CD4-positive, alpha-beta T cell treated with Interleukin-12 subunit alpha and Interleukin-12 subunit beta, for 1 hour (primary cell): ENCODE measurements at places on chromosomes 16 and 17.
A peak's percentile ranks its signal among the peaks of the same experiment; 100 is the strongest.

GRCh38 chr16:57826052-57826451 is 23.8 kb upstream of the KIFC3 start:
- no peak for DNase-seq

GRCh38 chr17:35804658-35805192 is 4.6 kb upstream of the TAF15 start:
- peak; percentile 79 for DNase-seq

GRCh38 chr16:50603206-50604064 is 55.2 kb downstream of the NKD1 start:
- no peak for DNase-seq

DNA sequence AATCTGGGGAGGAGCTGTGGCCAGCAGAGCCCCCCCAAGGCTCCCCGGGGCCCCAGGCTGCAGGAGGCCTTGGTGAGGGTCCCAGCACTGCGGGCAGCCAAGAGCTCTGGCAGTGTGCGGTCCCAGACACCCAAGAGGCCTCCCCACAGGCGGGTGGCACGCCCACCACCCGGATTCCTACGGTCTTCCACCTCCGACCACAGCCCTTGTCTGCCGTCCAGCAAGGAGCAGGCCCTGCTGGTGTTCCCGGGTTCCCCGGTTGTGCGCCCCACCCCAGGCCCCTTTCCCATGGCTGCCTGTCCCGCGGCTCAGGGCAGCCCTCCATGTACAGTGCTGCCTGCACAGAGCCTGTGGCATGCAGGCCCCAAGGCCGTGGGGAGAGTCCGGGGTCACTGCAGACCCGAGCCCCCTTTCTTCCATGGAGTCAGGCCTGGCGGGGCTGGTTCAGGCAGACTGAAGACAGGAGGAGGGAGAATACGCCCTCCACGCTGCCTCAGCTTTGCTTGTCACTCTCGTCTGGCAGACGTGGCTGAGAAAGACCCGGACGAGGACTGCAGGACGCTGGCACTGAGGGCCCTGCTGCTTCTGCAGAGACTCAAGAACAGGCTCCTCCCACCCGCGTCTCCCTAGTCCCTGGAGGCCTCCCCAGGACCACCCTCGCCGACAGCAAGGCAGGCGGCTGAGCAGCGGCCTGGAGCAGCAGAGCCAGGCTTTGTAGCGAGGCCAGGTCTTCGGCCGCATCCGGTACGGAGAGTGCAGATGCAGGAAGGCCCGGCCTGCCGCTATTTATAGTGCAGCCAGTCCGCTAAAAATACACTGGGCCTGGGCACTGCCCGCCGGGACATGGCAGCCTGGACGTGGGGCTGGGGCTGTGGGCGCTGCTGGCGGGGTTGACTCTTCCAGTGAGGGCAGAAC is 16.4 kb downstream of the TELO2 start:
- DNase-seq: no peak

- DNase-seq: no peak
These were observed 12.5 kb downstream of the CASKIN2 start for GRCh38 chr17:75502721-75503329.

GRCh38 chr17:9929871-9930270 is 24.8 kb upstream of the RCVRN start:
- DNase-seq: no peak

DNA sequence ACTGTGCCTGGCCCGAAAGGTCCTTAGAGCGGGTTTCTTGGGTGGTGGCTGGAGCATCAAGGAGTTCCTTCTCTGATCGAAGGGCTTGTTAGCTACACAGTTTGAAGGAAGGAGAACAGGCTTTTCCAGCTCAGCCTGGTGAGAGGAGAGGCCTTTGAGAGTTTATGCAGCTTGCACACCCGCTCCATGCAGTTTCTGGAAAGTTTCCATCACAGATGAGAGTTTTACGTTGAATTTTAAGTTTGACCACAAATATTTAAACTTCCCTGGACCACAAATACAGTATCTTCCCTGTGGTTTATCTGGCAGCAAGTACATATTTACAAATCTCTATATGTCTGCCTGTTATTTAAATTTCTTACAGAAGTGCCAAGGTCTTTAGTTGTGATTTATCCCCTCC is 56.8 kb downstream of the HIC1 start:
- DNase-seq: no peak

DNA sequence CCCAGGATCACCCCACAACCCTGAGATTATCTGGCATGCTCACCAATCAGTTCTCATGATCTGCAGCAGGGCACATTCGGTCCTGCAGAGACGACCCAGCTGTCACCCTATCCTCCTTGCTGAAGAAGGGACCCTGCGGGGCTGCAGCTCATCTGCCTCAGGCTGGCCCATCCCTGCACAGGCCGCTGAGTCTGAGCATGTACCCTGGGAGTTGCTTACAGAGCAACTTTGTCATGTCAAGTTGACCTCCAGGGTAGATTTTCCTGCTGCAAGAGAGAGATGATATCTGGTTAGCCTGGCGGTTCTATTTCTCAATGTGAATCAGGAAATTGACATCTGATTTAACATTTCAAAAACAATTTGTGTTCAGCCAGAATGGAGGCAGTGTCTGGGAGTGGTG is 36.0 kb upstream of the ADCY9 start:
- no peak for DNase-seq

DNA sequence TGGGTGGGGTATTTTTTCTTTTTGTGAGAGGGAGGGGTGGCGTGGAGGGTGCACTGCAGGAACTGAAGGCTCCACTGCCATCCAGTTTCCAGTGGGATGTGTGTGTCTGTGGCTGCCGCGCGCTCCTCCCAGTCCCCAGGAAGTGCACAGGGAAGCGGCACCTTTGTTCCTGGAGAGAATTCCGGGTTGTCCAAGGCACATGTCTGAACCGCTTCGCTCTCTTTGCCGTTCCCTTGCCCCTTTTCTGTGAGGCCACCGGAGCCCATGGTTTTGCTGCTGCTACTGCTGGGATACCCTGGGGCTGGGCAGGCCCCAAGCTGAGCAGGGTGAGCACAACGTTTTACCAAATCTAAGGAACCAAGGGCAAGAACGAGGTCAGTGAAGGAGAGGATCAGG is 19.5 kb downstream of the ACSF3 start:
- DNase-seq: no peak

GRCh38 chr17:47693731-47694580 is at the start of gene TBKBP1:
TBKBP1 (plus strand) TSS chr17:47694161; CDS start chr17:47696113, 1,952 bp downstream.
- DNase-seq: peak; percentile 71

GRCh38 chr16:78805556-78805955 is 706.1 kb downstream of the WWOX start:
- no peak for DNase-seq

DNA sequence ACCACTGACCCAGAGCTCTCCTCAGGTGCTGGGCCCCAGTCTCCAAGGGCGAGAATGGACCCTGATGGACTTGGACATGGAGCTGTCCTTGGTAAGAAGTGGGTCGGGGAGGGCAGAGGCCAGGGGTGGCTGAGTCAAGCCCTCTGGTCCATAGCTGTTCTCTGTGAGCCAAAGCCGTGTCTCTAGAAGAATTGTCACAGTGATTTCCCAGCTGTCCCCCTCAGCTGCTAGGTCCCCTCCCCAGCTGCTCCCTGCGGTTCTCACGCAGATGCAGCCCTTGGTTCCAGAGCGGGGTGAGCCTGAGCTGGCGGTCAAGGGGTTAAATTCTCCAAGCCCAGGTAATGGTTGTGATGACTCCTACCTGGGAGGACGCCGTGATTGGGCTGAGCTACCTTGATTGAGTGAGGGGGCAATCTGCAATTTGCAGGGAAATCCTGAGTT is 1.3 kb upstream of the NOL3 start:
- no peak for DNase-seq

DNA sequence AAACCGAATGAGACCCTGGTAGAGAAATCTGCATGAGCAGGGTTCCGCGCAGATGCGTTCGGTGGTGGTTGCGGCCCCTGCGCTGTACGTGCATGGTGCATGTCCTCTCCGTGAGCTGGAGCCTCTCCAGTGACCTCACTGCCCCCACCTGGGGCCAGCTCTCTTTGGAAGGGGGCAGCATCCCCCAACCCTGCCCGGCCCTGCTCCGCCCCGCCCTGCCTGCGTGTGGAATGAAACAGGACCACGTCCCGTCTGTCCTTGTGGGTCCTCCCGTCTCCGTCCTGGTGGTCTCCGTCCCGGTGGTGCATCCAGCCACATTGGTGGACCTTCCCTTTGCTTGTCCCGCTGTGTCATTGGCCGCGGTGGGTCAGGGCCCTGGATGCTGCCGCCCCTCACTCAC is 84.9 kb downstream of the AMFR start:
- no peak for DNase-seq

DNA sequence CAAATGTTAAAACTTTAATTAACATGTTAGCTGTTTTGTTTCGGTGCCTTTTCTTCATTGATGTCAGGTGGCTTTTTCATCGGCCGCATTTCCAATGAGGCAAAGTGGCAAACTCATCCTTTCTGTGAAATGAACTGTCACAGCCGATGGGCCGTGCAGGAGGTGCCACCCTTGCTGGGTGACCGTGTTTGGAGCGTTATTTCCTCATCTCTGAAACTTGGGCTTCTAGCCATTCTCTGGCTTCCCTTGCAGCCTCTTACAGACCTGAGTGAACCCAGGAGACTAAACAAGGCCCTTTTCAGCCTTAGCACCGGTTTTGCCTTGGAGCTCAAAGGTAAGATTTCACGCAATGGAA is 42.2 kb upstream of the PRSS54 start:
- no peak for DNase-seq

DNA sequence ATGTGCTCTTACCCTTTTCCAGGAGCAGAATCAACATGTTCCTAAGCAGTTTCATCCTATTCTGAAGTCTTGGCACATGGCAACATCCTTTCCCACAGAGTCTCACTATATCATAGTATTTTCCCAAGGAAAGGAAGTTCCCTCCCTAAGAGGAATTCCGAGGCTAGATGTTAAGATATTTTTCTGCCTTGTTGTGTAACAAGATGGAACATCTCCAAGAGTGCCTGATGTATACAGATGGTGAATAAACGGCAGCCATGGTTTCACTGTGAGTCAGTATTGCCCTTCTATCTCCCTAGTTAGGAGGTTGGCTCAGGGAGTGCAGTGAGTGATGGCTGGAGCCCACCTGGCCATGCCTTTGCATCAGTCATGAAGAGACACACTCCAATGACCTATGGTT is 48.2 kb downstream of the SPACA3 start:
- no peak for DNase-seq

DNA sequence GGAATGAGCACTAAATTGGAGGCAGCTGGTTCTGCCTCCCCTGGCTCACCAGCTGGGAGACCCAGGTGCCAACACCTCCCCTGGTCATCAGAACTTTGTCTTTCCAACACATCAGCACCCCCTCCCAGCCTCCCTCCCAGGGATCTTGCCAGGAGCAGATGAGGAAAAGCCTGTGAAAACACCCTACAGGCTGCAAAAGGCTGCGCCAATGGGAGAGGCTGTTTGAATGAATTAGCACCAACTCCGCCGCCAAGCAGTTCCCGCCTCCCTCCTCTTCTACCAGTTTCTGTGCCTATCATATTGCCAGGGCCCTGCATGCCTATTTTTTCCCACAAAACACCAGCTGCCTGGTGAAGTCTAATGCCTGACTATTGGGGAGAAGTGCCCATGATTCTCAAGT is 137.0 kb downstream of the AIPL1 start:
- DNase-seq: no peak

DNA sequence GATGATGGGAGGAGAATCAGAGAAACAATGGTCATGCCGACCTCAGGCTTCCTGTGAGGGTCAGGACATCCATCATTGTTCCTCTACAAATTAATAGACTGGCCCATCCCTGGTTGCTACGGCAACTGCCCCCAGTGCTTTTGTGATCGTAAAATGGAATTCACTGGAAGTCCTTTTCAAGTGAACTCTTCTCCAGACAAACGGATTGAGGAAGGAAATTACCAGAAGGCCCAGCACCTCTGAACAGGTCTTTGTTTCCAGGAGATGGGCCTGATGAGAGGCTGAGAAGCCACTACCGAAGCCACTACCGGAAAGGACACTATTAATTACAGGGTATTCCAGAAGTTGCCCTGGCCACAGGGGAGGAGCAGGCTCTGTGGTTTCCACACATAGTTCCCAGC is 126.0 kb downstream of the MGAT5B start:
- no peak for DNase-seq

DNA sequence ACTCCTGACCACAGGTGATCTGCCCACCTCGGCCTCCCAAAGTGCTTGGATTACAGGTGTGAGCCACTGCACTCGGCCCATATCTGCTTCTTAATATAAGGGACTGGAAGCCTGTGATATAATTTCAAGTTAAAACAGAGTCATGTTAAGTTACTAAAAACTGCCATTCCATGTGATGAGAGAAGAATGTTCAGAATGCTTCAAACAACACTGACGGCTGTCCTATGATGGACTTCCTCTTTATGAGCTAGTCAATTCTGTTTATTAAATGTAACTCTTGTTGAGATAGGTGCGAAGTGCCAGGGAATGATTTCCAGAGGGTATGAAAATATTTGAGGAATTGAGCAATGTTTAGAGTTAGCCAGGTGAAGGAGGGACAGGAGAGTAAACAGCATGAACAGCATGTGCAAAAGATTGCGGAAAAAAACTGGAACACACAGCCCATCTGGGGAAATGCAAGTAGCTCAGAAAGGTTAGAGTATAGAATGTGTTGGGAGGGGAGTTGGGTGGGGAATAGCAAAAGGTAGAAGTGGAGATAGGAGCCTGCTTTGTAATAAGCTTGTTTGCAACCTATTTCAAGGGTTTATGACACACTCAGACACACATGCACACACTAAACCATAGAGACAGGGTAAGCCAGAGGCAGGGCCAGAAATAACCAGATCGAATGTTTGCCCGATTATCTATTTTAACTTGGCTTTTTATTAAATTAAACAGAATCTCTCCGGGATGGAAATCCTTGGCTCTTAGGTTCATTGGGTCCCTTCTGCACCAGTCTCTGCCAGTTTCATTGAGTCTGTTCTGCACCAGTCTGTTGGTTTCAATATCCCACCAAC is 135.6 kb upstream of the COX10 start:
- no peak for DNase-seq

GRCh38 chr16:85255777-85256176 is 143.5 kb upstream of the CIBAR2 start:
- no peak for DNase-seq

- no peak for DNase-seq
These were observed 47.8 kb upstream of the IRF8 start for GRCh38 chr16:85851034-85851785.

DNA sequence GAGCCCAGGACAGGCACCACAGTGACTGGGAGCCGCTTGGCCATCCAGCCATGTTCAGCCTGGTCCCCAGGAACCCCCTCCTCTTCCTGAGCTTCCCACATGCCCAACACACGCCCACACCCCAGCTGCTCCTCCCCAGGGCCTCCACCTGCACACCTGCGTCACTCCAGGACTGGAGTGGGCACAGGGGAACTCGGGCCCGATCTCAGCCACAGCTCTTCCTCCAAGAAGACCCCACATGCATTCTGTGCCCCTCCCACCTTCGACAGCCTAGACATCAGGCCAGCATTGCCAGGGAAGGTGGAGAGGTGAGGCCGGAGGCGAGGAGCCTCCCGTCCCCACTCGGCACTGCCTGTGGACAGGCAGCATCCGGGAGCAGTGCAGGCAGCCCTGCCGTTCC is 6.0 kb upstream of the VASN start:
- no peak for DNase-seq

GRCh38 chr17:3708366-3708765 is 12.4 kb upstream of the P2RX5 start:
- no peak for DNase-seq

GRCh38 chr17:73952082-73952479 is 251.4 kb upstream of the RPL38 start:
- DNase-seq: no peak
